ENCODE measurements at places on chromosomes 11 and 22.

DNA sequence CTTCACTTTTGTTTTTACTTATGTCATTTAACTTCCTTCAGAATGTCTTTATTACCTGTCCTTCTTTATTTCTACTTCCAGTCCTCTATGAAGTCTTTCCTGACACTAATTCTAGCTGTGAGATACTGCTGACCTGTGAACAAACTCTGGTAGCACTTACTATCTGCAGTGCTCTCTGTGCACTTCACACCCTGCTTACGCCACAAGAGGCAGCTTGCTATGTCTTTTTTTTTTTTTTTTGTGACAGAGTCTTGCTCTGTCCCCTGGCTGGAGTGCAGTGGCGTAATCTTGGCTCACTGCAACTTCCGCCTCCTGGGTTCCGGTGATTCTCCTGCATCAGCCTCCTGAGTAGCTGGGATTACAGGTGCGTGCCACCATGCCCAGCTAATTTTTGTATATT lies 10.7 kb downstream of the STIM1 start:
- DNase-seq, result no peak

DNA sequence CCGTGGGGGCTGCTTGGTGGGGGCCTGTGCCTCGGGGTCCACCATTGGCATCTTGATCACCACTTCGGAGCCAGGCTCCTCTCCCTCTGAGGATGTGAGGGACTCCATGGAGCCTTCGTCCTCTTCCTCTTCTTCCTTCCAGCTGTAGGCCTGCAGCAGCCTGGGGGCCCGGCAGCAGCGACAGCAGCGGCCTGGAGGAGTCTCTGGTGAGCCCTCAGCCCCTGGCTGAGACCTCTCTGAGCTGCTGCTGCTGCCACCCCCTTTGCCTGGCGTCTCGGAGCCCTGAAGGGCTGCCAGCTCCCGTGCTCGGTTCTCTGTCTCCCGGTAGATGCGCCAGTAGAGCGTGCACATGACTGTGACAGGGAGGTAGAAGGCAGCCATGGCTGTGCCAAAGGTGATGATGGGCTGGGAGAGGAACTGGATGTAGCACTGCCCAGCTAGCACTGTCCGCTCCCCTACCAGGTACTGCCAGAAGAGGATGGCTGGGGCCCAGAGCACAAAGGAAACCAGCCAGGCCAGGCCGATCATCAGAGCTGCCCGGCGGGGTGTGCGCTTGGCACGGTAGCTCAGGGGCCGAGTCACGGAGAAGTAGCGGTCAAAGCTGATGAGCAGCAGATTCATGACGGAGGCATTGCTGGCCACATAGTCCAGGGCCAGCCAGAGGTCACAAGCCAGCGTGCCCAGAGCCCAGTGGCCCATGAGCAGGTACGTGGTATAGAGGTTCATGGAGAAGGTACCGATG lies 10.9 kb downstream of the CHRM1 start:
- no peak for DNase-seq

- DNase-seq, result no peak
These were observed 374.8 kb downstream of the DYNC2H1 start for GRCh38 chr11:103483996-103484395.

DNA sequence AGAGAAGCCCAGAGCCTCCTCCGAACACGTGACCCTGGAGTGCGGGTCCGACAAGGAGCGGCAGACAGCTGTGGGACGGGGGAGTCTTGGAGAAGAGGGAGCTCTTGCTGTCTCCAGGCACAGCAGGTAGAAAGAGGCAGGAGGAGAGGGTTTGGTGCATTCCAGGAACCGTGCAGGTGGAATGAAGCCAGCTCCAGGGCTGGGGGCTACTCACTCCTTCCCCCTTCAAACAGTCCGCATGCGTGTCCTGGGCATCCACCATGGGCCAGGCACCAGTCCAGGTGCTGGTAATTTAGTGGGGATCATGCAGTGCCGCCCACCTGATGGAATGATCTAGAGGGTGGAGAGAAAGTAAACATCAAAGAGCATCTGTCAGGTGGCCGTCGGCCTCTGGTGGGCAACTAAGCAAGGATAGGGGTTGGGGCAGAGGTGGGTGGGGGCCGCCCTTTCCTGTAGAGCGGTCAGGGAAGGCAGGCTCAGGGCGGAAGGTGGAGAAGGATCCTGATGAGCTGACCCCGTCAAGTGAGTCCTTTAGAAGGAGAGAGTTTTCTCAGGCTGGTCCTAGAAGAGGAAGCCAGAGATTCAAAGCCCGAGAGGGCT lies 850.0 kb downstream of the TBC1D22A start:
- no peak for DNase-seq

DNA sequence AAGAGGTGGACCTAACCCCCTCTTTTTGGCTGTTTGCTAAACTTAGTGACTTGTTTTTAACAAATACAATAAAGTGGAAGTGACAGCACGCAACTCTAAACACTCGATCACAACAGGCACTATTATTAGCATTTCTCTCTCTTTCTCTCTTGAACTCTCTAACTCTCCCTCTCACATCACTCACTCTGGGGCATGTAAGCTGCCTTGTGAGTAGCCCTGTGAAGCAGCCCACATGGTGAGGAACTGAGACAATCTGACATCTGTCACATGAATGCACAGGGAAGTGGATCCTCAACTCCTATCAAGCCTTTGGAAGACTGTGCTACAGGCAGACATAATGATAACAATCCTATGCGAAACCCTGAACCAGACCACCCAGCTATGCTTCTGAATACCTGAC lies 609.0 kb upstream of the CNTN5 start:
- no peak for DNase-seq

- no peak for DNase-seq
These were observed 27.3 kb upstream of the NXPE4 start for GRCh38 chr11:114622858-114623257.

DNA sequence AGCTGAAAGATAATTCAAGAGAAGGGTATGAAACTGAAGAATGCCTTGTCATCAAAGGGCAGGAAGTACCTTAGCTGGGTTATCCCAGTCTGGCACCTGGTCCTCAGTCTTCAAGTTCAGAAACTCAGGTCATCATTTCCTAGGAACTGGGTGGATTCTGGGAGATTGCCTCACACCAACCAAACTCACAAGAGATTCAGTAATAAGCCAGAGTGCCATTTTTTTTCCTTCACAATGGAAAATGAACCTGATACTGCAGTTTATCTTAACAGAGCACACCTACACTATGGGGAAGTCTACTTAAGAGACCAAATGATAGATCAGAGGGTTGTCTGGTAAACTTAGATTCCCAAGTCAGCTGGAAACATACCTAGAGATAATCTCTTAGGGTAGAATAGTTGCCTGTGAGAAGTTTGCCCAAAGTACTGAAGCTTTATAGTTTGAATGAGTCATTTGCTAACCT lies 3.8 kb upstream of the BUD13 start:
- no peak for DNase-seq

GRCh38 chr11:47376525-47377371 lies 1.6 kb downstream of the SPI1 start:
- no peak for DNase-seq

DNA sequence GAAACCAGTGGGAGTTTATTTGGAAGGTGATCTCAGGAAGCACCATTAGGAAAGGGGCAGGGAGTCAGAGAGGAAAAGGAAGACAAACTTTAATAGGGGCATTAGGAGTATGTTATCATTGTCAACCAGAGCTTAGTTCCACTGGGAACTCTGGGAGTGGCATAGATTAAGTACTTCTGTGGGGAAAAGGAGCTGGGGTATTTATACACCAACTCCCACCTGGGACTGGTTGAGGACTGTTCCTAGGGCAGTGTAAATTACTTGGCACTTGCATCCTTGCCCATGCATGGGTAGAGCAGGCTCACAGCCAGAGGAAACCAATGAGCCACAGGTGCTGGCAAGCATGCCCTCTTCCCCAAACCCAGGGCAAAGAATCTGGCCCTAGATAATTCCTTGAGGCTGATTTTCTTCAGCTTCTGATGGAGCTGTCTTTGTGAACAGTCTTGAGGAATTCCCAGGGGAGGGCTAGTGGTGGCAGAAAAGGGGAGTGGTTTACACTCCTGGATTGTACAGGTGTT lies 541.2 kb downstream of the MIAT start:
- no peak for DNase-seq

- DNase-seq, result no peak
These were observed 123.9 kb downstream of the VPREB1 start for GRCh38 chr22:22368516-22368915.

DNA sequence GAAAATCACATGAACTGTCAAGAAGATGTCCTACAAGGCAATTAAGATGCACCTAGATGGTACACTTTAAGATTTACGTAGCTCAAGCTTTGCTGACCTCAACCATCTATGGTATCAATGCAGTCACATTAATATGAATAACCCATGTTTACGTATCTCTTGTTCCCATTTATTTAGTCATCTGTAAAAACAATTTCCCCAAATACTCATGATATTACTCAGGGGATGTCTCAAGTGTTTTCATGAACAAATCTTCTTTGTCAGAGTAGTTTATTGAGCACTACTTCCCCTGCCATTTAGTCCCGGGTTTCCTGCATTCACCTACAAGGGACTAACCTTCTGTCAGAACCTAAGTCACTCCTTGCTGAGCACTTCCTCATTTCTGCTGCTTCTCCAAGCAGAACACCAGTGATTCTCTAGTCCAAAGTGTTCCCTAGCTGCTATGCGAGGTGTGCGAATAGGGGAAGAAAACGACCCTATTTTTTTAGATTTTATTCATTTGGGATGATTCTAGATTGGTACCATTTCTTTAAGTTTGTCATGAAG lies 554.3 kb upstream of the LRRC4C start:
- DNase-seq, result no peak

- DNase-seq, result no peak
These were observed 13.4 kb downstream of the ZP1 start for GRCh38 chr11:60880643-60881282.

- no peak for DNase-seq
These were observed 46.1 kb downstream of the MYEOV start for GRCh38 chr11:69339983-69340565.

GRCh38 chr11:126104420-126104819 lies 41.8 kb upstream of the CDON start:
- no peak for DNase-seq

- no peak for DNase-seq
These were observed 97.4 kb upstream of the PRDM11 start for GRCh38 chr11:45048870-45049691.

GRCh38 chr11:72951888-72952287 lies 137.7 kb downstream of the ATG16L2 start:
- DNase-seq, result no peak

- DNase-seq, result no peak
These were observed 45.4 kb downstream of the IGF2 start for GRCh38 chr11:2093575-2094353.

DNA sequence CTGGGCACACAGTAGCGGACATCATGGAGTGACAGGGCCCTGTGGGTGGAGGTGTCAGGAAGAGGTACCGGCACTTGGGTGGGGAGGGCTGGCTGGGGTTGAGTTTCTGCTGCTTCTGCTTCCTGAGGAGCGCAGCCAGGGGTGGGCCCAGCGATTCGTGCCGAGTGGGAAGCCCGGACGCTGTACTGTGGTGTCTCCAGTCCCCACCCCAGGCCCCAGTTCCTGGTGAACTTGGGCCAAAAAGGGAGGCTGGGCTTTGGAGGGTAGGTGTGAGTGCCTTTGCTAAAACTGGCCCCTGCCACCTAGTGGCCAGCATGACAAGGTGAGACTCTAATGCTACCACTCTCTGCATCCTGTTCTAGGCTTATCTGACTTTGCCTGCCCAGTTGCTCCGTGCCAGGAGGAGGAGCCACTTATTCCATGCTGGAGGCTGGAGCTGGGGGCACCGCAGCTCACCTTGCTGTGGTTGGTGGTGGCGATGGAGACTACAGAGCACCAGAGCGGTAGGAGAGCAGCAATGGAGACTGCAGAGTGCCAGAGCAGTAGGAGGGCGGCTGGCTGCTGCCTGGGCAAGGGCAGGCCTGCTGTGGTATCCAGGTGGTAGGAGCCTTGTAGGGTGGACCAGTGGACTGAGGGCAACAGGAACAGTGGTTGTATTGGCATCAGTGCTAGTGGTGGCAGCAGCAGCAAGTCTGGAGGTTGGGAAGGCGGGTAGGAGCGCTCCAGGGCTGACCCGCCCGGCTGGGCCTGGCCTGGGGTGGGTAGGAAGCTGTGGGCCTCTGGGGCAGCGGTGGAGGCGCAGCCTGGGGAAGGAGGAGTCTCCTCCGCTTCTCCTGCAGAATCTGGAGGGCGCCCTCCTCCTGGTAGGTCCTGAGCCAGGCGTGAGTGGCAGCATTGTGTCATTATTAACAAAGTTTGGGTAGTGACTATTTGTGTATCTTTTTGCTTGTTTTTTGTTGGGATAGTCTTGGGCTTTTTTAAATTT lies 2.2 kb upstream of the RFPL2 start:
- no peak for DNase-seq

DNA sequence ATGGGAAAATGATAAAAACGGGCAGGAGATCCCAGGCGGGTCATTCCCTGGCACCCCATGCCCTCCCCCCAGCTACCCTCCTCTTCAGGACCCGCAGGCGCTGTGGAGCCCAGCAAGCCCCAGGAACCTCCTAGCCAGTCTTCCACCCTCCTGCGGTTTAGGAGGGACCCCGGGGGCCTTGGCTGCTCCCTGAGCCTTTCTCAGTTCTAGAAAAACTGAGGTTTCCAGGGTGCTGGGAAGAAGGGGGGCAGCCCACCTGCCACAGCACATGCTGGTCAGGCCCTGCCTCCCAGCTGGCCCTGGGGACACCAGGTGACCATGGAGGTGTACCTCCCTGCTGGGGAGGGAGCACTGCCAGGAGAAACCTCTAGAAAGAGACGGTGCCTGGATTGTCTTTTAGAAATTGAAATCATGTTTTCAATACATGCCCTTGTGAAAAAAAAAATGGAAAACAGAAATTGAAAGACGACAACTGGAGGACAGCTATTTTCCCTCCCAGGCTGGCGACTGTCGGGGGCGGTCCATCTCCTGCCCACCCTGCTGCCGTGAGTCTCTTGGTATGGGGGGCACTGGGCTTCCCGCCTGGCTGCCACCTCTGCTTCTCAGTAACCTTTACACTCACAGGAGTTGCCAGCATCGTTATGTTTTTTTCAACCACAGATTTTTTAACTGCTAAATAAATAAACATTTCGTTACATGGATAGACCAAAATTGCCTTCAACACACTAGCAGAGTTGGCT lies 398.5 kb downstream of the TBC1D22A start:
- DNase-seq, result no peak

DNA sequence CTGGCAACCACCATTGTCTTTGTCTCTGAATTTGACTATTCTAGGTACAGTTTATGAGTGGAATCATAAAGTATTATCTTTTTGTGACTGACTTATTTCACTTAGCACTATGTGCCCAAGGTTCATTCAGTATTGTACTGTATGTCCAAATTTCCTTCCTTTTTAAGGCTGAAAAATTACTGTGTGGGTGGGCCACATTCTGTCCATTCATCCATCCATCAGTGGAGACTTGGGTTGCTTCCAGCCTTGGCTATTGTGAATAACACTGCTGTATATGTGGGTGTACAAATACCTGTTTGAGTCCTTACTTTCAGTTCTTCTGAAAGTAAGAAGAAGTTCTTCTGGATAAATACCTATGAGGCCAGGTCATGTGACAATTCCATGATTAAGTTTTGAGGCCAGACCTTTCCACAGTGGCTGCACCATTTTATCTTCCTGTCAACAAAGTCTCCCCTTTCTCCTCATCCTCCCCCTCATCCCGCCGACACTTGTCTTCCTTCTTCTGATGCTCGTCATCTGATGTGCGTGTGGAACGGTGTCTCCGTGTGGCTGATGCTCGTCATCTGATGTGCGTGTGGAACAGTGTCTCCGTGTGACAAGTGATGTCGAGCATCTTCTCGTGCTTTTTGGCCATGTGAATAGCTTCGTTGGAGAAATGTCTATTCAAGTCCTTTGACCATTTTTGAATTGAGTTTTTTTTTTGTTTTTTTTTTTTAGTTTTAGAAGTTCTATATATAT lies 49.5 kb downstream of the SBF1 start:
- DNase-seq, result no peak
